Activated naive CD8-positive, alpha-beta T cell treated with anti-CD3 and anti-CD28 coated beads, Interleukin-2, amount 10 ng/mL, durations not matched to agents 7 days and 5 days (primary cell): ENCODE measurements at places on chromosomes 16 and 17. TPM values are rescaled to one million over a fixed set of nuclear protein-coding genes. Genes with fewer than 3 reads are reported as not detected.

GRCh38 chr16:73230651-73231050 lies 182.7 kb upstream of the ZFHX3 start:
- no peak overlapping the region for H3K27ac ChIP-seq
- no peak overlapping the region for H3K4me3 ChIP-seq
- no peaks in the 10 kb centered on the region for H3K27me3 ChIP-seq

GRCh38 chr17:61065263-61065773 lies 334.3 kb upstream of the TBX2 start:
- H3K4me3 ChIP-seq = peak overlapping the region; percentile 38
- no peak for DNase-seq

HSD17B2 gene
- not detected for total RNA-seq

DNA sequence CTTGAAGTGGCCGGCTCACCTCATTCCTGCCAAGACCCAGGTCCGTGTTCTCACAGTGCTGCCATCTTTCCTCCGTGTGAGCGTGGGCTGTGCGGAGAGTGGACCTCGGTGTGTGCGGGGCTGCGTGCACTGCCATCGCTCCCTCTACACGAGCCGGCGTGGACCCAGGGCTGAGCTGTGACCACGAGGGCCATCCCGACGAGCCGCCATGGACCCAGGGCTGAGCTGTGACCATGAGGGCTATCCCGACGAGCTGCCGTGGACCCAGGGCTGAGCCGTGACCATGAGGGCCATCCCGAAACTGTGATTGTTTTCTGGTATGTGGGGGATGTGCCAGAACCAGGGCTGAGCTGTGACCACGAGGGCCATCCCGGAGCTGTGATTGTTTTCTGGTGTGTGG lies 8.9 kb upstream of the MVD start:
- peaks cover 2% of the 10 kb centered on the region for H3K4me1 ChIP-seq
- no peak overlapping the region for H3K27ac ChIP-seq
- no peak for DNase-seq
- no peaks in the 10 kb centered on the region for H3K27me3 ChIP-seq
- H3K4me3 ChIP-seq = no peak overlapping the region

DNA sequence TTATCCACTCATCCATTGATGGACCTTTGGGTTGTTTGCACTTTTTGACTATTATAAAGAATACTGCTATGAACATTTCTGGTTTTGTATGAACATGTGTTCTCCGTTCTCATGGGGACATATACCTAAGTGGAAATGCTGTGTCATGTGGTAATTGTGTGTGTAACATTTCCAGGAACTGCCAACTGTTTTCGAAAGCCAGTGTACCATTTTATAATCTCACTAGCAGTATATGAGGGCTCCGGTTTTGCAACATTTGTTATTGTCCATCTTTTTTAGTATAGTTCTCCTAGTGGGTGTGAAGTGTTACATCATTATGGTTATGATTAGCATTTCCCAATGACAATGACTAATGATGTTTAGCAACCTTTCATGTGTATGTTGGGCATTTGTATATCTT lies 5.1 kb upstream of the TRIM25 start:
- no peak for DNase-seq
- H3K27me3 ChIP-seq = no peaks in the 10 kb centered on the region
- H3K36me3 ChIP-seq = peaks cover 12% of the 10 kb centered on the region
- peaks cover 15% of the 10 kb centered on the region for H3K4me1 ChIP-seq

TAC4 gene
- total RNA-seq = not detected

DNA sequence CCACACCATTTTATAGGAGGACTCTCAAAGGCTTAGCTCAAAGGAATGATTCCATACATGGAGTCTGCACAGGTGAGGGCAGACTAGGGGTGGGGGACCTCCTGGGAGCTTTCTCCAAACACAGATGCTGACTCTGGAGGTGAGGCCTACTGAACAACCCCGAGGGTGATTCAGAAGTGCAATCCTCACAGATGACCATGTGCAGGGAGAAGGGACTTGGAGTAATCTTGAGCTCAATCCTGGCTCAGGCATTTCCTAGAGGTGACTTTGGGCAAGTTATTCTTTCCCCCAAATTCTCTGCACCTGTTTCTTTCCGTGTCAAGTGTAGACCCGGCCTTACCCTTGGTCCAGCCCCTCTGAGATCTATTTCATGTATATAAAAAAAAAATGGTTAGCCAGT lies 401.5 kb downstream of the SLC39A11 start:
- H3K4me1 ChIP-seq = no peaks in the 10 kb centered on the region
- no peak overlapping the region for H3K27ac ChIP-seq
- no peaks in the 10 kb centered on the region for H3K27me3 ChIP-seq
- no peaks in the 10 kb centered on the region for H3K36me3 ChIP-seq
- H3K4me3 ChIP-seq = no peak overlapping the region

- H3K27me3 ChIP-seq = no peaks in the 10 kb centered on the region
- H3K4me1 ChIP-seq = peaks cover 2% of the 10 kb centered on the region
- peaks cover 46% of the 10 kb centered on the region for H3K36me3 ChIP-seq
- H3K27ac ChIP-seq = no peak overlapping the region
Measured at GRCh38 chr17:62596662-62597061, 30.8 kb upstream of the MRC2 start.

- no peaks in the 10 kb centered on the region for H3K27me3 ChIP-seq
- H3K36me3 ChIP-seq = no peaks in the 10 kb centered on the region
- H3K4me3 ChIP-seq = no peak overlapping the region
- H3K27ac ChIP-seq = no peak overlapping the region
- no peak for DNase-seq
- H3K4me1 ChIP-seq = no peaks in the 10 kb centered on the region
Measured at GRCh38 chr16:3912897-3913296, 32.4 kb upstream of the CREBBP start.

TNFRSF13B gene
- not detected for total RNA-seq
